ENCODE measurements at places on chromosomes 1 and 21. TPM values are rescaled to one million over a fixed set of nuclear protein-coding genes. Genes with fewer than 3 reads are reported as not detected.

OR10J1 gene
- total RNA-seq, result not detected

PRAMEF10 gene
- not detected for total RNA-seq

ZNF695 gene
- total RNA-seq, result 8.8 TPM

SPRR1A gene
- not detected for total RNA-seq

PTGFRN gene
- total RNA-seq, result 76.1 TPM

CYP4B1 gene
- not detected for total RNA-seq

NGF gene
- total RNA-seq, result 4.3 TPM

RNASEL gene
- 5.9 TPM for total RNA-seq

WDR64 gene
- total RNA-seq, result not detected

UBE2U gene
- total RNA-seq, result not detected

AMY2A gene
- not detected for total RNA-seq

FBLIM1 gene
- 75.5 TPM for total RNA-seq

ACTA1 gene
- total RNA-seq, result not detected
